ENCODE measurements at places on chromosomes 16 and 17. TPM values are rescaled to one million over a fixed set of nuclear protein-coding genes. Genes with fewer than 3 reads are reported as not detected.

- H3K36me3 ChIP-seq = no peaks in the 10 kb centered on the region
- no peak overlapping the region for H3K4me3 ChIP-seq
- H3K27me3 ChIP-seq = no peaks in the 10 kb centered on the region
- no peak overlapping the region for H3K27ac ChIP-seq
These were observed 26.4 kb upstream of the MAPK3 start for GRCh38 chr16:30149250-30149930.

DNA sequence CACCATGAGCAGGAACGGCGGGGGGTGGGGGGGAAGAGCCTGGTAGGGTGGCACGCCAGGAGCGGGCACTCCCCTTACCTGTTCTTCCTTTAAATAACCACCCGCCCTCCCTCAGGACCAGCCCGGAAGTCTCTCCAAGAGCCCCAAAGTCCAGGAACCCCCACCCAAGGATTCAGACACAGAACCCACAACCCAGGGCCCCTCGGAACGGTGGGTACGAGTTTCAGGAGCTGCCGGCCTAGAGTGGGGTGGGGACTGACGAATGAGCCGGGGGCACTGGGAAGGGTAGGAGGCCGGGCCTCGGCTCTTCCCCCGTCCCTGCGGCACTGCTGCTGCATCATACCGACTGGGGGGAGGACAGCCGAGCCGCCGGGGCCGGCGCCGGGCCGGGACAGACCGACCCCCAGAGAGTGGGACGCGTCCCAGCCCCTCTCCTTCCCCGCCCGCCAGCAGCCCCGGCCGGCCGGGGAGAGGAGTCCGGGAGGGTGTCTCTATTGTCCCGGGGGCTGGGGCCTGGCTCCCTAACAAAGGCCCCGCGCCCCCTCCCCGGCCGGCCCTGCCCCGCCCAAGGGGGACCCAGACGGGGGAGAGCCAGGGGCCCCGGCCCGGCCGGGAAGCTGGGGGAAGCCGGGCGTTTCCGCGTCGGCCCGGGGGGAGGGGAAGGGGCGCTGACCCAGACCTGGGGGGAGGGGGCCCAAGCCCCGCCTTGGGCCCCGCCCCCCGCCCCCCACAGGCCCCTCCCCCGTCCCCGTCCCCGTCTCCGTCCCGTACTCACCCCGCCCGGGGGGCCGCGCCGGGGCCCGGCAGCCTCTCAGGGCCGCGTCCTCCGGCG lies 747 bp downstream of the ATXN7L3 start:
- H3K36me3 ChIP-seq = peaks cover 21% of the 10 kb centered on the region
- peaks cover 19% of the 10 kb centered on the region for H3K4me1 ChIP-seq
- H3K4me3 ChIP-seq = peak overlapping the region; percentile 85
- no peaks in the 10 kb centered on the region for H3K27me3 ChIP-seq
- H3K27ac ChIP-seq = peak overlapping the region; percentile 97

The TAC4 gene
- total RNA-seq = not detected

DNA sequence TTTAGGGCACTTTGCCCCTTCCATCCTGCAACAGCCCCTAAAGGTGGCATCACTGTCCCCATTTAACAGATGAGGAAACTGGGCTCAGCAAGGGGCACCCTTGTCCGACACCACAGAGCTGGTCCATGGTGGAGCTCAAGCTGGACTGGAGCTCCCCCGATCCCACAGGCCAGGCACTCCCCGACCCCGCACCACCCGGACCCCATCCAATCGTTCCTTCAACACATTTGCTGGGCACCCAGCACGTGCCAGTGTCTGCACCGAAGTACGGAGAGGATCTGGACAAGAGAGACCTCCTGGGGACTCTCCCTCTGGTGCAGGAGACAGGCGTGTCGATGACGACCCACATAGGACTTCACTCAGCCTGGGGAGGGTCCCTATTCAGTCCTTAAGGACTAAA lies 13.4 kb downstream of the EMC6 start:
- no peak for DNase-seq
- H3K27me3 ChIP-seq = no peaks in the 10 kb centered on the region
- H3K4me3 ChIP-seq = no peak overlapping the region
- no peak overlapping the region for H3K27ac ChIP-seq
- no peaks in the 10 kb centered on the region for H3K36me3 ChIP-seq

The TTYH2 gene
- 18.5 TPM for total RNA-seq

GRCh38 chr16:19102187-19102872 lies 11.4 kb upstream of the ITPRIPL2 start:
- no peak overlapping the region for H3K27ac ChIP-seq
- H3K4me3 ChIP-seq = no peak overlapping the region
- no peaks in the 10 kb centered on the region for H3K36me3 ChIP-seq

DNA sequence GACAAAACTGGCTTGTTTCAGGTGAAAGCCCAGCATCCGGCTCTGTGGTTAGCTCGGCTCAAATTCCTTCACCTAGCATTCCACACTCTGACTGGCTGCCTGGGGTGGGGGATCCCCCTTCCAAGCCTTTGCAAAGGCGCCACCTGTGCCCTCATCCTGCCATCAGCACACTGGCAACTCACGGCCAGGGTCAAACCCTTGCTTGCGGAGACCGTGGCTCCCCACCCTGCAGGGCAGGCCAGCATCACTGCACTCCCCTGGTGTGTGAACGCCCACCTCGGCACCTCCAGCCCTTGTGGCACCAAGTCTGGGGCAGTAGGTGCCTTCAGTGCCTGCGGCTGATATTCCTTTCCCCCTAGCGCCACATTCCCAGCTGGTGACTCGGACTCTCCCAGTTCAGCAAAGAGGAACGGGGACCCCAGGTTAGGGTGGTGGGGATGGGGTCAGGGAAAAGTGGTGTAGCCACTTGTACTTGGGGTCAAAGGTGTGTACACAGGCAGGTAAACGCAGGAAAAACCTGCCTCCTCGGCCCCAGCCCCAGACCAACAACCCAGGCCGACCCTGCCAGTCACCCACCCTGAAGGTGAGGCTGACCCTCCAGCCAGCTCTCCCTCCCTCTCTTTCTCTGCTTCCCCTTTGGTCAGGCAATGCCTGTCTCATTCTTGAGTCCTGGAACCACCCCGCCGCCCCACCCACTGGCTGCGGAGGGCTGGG lies 1.1 kb downstream of the FLII start:
- peak overlapping the region; percentile 95 for H3K27ac ChIP-seq
- peak; percentile 75 for DNase-seq
- H3K4me1 ChIP-seq = peaks cover 37% of the 10 kb centered on the region
- H3K36me3 ChIP-seq = peaks cover 38% of the 10 kb centered on the region
- H3K27me3 ChIP-seq = no peaks in the 10 kb centered on the region

- no peaks in the 10 kb centered on the region for H3K36me3 ChIP-seq
- no peak for DNase-seq
- H3K27me3 ChIP-seq = no peaks in the 10 kb centered on the region
- H3K4me3 ChIP-seq = no peak overlapping the region
- H3K27ac ChIP-seq = no peak overlapping the region
- no peaks in the 10 kb centered on the region for H3K4me1 ChIP-seq
These were observed 36.3 kb downstream of the GRB7 start for GRCh38 chr17:39774047-39774446.

- H3K27me3 ChIP-seq = no peaks in the 10 kb centered on the region
- no peak overlapping the region for H3K4me3 ChIP-seq
- no peak overlapping the region for H3K27ac ChIP-seq
- H3K4me1 ChIP-seq = no peaks in the 10 kb centered on the region
- no peak for DNase-seq
These were observed 29.8 kb downstream of the POLR2A start for GRCh38 chr17:7513850-7514419.

GRCh38 chr17:1312261-1312870 lies 32.9 kb downstream of the TRARG1 start:
- no peaks in the 10 kb centered on the region for H3K27me3 ChIP-seq
- no peak overlapping the region for H3K27ac ChIP-seq
- DNase-seq = no peak
- H3K4me3 ChIP-seq = no peak overlapping the region
- H3K4me1 ChIP-seq = no peaks in the 10 kb centered on the region
- H3K36me3 ChIP-seq = no peaks in the 10 kb centered on the region

DNA sequence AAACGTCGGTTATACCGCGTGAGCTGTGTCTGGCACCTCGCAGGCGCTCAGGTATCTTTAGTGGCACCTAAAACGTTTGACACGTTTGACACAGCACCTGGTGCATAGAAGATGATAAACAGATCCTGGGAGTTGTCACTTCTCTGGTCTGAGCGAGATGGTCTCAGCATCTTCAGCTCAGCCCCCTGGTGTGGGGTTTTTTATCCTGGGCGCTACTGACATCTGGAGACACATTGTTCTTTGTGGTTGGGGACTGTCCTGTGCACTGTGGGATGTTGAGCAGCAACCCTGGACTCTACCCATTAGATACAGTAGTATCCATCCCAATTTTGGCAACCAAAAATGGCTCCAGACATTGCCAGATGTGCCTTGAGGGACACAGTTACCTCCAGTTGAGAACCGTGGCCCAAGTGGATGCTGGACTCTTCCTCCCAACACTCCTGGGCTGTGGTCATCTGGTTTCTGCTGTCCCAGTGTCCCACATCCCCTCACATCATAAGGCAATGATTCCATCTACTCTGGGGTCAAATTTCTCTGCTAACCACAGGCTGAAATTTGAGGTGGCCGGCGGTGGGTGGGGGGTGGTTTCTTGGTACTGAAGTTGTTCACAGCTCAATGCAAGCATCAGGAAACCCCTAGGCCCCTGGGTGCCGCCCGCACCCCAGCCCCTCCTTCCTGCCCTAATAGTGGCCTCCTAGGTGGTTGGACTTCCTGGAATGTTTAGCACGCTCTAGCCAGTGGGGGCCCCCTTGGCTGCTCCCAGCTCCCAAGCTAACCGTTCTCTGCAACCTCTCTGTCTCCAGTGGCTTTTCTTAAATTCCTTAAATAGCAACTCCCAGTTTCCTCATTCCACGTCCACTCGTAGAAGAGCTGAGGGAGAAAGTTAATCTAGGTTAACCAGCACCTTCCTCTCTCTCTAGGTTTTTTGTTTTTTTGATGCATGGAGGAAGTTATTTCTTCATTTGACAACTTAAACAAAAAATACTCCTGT lies 124.8 kb downstream of the ABCC1 start:
- H3K36me3 ChIP-seq = peaks cover 24% of the 10 kb centered on the region
- peak; percentile 87 for DNase-seq
- H3K4me1 ChIP-seq = peaks cover 62% of the 10 kb centered on the region
- H3K27me3 ChIP-seq = no peaks in the 10 kb centered on the region
- no peak overlapping the region for H3K4me3 ChIP-seq
- peak overlapping the region; percentile 88 for H3K27ac ChIP-seq

- peak; percentile 8 for DNase-seq
- peak overlapping the region; percentile 81 for H3K4me3 ChIP-seq
- no peaks in the 10 kb centered on the region for H3K27me3 ChIP-seq
- peaks cover 15% of the 10 kb centered on the region for H3K4me1 ChIP-seq
- no peak overlapping the region for H3K27ac ChIP-seq
- H3K36me3 ChIP-seq = no peaks in the 10 kb centered on the region
These were observed 1.2 kb downstream of the STAT5B start for GRCh38 chr17:42274812-42275526.

DNA sequence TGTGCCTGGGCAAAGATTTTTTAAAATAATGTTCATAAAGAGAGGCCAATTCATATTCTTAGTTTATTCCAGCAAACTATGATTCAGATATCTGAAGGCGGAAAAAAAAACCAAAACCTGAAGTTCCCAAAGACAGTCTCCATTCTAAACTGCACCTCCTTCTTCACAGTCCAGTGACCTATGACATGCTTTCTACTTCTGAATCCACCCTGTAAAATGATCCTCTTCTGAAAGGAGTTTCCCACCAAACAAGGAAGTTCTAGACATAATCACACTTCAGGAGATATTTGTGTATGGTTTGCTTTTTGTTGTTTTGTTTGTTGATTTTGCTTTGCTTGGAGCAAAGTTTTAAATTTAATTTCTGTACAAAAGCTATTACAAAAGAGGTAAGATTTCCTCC lies 12.9 kb upstream of the CHST4 start:
- DNase-seq = no peak
- H3K36me3 ChIP-seq = no peaks in the 10 kb centered on the region
- no peaks in the 10 kb centered on the region for H3K27me3 ChIP-seq
- H3K4me3 ChIP-seq = no peak overlapping the region

GRCh38 chr16:51982715-51983680 lies 563.9 kb downstream of the TOX3 start:
- H3K4me3 ChIP-seq = no peak overlapping the region
- H3K27me3 ChIP-seq = no peaks in the 10 kb centered on the region
- H3K4me1 ChIP-seq = peaks cover 28% of the 10 kb centered on the region

DNA sequence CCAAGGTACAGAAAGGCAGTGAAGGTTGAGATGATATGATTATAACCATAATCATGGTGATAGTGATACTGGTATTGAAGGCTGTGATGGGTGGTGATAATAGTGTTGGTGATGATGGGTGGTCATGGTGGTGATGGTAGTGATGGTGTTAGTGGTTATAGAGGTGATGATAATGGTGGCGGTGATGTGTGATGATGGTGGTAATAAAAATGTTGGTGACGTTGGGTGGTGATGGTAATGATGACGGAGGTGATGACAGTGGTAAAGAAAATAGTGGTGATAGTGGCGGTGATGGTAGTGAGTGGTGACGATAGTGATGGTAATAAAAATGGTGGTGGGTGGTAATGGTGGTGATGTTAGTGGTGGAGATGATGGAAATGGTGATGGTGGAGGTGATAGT lies 65.1 kb upstream of the KDM8 start:
- no peaks in the 10 kb centered on the region for H3K4me1 ChIP-seq
- H3K27me3 ChIP-seq = no peaks in the 10 kb centered on the region
- no peak overlapping the region for H3K4me3 ChIP-seq
- no peak for DNase-seq

GRCh38 chr16:53583401-53583800 lies 80.4 kb upstream of the AKTIP start:
- H3K27me3 ChIP-seq = no peaks in the 10 kb centered on the region
- H3K4me1 ChIP-seq = no peaks in the 10 kb centered on the region
- no peaks in the 10 kb centered on the region for H3K36me3 ChIP-seq

GRCh38 chr17:55572599-55572998 lies 61.3 kb upstream of the SMIM36 start:
- peaks cover 6% of the 10 kb centered on the region for H3K4me1 ChIP-seq
- no peak for DNase-seq
- no peak overlapping the region for H3K4me3 ChIP-seq
- H3K27ac ChIP-seq = no peak overlapping the region
- no peaks in the 10 kb centered on the region for H3K27me3 ChIP-seq

The MARVELD3 gene
- total RNA-seq = 9.4 TPM

- no peaks in the 10 kb centered on the region for H3K4me1 ChIP-seq
- H3K27me3 ChIP-seq = no peaks in the 10 kb centered on the region
- H3K27ac ChIP-seq = no peak overlapping the region
- H3K36me3 ChIP-seq = no peaks in the 10 kb centered on the region
- DNase-seq = no peak
These were observed 112.8 kb downstream of the PLCG2 start for GRCh38 chr16:81891736-81892364.

DNA sequence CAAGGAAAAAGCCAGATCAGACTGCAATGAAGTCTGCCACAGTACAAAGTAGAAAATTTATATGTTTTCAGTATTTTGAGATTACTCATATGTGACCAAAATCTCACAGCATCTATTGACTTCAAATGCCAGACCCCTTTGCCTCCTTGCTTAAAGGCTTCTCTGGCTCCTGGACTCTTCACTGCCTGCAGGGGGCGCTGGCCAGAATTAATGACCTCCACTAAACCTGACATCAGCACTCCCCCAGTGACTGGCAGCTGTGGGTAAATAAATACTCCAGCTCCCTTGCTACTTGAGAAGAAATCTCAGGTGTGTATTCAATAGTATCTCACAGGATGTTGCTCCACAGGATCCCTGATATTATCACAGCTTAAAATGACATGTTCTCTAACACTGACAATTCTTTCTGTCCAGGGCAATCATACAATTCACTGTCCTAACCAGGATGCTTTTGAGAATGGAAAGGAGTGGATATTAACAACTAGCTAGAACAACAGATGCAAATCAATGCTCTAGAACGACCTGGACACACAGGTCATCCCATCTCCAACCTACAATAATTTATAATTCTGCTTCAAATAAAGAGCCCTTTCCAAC lies 4.0 kb downstream of the BECN1 start:
- no peaks in the 10 kb centered on the region for H3K27me3 ChIP-seq
- no peak overlapping the region for H3K4me3 ChIP-seq
- peaks cover 4% of the 10 kb centered on the region for H3K4me1 ChIP-seq
